ENCODE measurements at places on chromosomes 7 and 10. TPM values are rescaled to one million over a fixed set of nuclear protein-coding genes. Genes with fewer than 3 reads are reported as not detected.
A peak's percentile ranks its signal among the peaks of the same experiment; 100 is the strongest.

DNA sequence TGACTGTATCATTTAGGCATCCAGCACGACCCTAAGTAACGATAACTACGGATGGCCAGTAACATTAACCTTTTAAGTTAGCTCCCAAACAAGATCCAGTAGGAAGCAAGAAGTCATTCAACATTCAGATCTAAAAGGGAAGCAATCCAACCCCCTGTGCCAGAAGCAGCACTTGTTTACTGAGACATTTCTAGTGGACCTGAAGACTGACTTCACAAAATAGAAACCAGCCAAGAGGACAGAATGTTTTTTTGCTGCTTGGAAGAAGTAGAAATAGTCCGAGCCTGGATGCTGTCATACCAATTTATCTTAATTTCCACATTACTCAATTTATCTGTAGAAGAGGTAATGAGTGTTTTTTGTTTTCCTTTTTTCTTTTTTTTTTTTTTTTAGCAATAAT is 88.0 kb upstream of the CTTNBP2 start:
- DNase-seq, result no peak

DNA sequence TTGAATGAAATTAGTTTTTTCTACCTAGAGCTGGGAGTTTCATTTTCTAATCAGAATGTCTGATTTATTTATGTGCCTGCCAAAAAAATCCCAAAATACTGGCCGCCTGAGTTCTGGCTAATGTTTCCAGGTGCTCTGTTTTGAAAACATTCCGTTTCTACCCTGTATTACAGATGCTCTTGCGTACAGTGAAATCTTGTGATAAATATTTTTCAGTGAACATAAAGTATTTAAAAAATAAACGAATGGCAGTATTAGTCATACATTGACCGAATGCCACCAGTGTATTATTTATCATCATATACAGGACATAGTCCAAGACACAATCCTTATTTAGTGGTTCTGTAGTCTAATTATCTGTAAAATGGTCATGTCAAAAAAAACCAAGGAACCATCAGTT is 102.8 kb downstream of the KAT6B start:
- peak; percentile 63 for DNase-seq

DNA sequence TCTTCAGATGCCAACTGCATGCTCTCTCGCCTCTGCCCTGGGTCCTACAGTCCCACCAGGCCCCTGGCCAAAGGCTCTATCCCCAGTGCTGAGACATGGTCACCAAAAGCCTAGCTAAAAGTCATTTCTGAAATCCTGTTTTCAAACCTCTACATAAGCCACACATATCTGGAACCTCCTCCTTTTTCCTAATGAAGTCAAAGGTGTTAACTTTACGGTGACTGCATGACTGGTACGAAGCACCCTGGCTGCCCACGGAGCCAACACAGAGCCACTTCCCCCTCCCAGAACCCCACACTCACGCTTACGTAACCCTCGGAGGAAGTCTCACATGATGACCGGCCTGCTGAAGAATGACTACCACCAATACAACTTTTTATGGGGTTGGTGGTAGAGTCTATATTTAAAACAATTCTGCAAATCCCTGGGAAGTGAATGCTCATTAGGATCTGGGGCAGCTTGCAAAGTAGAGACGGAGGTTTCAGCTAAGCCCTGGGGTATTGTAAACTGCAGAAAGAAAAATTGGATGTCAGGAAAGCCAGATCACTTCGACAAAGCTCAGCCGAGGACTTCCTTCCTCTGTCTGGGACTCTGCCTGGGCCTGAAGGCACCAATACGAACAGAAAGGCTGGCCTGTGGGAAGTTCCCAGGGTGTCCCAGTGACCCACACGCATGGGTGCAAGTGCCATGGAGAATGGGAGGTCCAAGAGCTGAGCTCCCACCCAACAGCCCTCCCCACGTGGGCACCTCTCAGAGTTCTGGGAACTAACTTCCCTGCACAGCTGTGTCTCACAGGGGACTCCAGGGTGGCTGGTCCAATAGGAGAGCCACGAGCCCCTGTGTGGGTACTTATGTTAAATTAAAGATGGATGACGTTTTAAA is 50.7 kb downstream of the PDGFA start:
- peak; percentile 58 for DNase-seq

DNA sequence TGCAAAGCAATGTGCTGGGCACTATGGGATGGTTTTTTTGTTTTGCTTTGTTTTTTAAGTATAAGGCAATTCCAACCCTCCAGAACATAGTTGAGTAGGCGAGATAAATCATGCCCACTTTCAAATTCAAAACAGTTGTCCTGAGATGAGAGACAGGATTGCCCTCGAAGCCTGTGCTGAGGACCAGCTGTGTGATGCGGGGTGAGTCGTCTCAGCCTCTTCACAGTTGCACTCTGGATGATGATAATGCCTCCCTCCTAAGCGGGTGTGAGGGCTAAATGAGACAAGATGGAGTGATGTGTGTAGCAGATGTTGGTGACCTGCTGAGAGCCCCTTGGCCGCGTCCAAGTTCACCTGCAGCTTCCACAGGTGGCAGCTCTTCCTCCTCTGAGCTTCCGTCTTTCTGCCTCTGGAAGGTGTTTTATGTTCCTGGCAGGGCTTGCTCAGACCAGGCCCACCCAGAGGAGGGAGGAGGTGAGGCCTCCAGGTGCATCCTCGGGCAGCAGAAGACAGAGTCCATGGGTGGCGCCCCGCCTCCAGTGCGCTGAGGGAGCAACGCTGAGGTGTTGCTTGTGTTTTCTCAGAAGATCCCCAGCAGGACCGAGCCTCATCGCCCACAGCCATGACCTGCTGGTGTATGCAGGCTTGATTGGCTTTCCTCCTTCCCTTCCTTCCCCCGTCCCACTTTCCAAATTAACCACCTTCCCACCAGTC is 30.6 kb downstream of the ECHDC3 start:
- no peak for DNase-seq

DNA sequence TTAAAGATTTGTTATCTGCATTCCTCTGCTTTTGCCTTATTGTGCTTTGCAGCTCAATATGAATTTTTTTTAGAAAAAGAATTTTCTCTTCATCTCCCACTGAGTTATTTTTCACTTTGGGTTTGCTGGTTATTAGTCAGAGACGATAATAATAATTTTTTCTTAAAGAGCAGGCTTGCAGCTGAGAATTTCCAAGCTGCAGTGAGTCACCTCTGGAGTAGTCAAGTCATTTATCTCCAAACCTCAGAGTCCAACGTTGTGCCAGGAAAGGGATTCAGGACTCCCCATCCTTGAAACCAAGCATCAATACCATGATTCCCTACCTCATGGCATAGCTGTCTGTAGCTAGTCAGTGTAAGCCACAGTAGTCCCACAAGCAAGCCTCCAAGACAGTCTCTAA is 15.2 kb upstream of the EGR2 start:
- peak; percentile 88 for DNase-seq

- no peak for DNase-seq
Measured at GRCh38 chr7:139753693-139754111, 24.1 kb downstream of the HIPK2 start.

- DNase-seq, result no peak
Measured at GRCh38 chr7:96179341-96179740, 142.6 kb downstream of the SLC25A13 start.

DNA sequence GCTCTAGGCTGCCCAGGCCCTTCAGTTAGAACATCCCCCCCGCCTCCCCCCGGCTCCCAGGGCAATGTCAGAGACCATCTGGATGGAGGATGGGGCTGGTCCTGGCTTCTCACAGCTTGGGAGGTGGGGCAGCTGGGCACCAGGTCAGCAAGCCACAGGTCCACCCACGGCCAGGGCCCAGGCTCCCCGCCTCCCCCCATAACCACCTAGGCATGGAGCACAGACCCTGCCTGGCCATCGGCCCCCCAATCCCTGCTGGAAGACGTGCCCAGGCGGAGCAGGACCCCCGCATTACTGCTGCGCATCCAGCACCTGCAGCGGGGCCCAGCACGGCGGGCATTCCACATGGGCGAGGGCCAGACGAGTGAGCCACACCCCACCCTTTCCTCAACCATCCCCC is 169.6 kb downstream of the ELFN1 start:
- DNase-seq, result no peak

GRCh38 chr7:90988516-90988915 is 275.7 kb upstream of the FZD1 start:
- no peak for DNase-seq

- DNase-seq, result no peak
Measured at GRCh38 chr10:88916986-88917385, 35.6 kb downstream of the ACTA2 start.

DNA sequence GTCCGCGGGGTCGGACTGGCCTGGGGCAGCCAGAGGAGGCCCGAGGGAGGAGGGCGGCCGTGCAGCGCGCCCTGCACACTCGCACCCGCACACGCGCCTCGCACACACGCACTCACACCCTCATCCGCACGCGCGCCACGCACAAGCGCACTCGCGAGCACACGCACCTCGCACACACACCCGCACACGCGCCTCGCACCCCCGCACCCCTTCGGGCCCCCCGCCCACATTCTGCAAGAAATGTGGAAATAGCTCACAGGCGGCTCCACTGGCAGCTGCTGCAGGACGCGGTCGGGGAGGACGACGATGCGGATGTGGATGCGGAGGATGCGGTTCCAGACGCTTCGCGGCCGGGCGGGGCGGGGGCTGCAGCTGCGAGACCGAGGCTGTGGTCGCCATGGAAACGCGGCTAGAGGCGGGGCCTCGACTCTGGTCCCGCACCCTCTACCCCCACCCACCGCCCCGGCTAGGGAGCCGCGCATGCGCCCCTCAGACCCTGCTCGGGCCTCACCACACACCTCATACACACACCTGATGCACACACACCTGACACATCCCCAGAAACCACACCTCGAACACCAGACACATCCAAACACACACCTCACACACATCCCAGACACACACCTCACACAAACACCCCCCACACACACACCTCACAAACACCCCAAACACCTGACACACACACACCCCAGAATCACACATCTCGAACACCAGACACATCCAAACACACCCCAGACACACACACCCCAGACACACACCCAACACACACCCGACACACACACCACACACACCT is at the start of gene CALY:
Gene CALY, minus strand, starts transcription at position 320 of the 793 bp plus-strand sequence. CDS start 7,907 bp downstream, outside the sequence.
- peak; percentile 15 for DNase-seq

DNA sequence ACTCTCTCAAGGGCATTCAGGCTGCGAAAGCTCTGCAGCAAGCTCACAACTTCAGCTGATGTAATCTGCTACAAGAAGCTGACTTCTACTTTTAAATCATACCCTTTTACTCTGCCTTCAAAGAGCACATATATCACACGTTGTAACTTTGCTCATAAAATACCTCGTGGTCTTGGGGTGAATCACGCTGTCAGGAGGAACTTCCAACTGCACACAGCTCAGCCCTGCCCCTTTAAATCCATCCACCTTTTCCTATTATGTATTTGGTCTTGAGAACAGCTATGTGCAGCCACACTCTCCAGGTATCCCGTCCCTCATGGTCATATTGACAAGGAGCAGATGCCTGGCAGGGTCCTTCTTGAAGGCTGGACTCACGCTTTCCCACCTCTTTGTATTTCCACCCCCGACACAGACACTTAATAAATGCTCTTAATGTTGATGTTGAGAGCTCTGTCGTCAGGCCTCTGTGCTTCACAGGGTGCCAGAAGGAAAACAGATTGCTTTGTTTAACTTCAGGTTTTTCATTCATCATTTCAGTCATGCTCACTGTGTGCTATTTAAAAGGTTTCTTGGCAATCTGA is 47.6 kb downstream of the ICA1 start:
- peak; percentile 46 for DNase-seq

Gene SYT15B
- total RNA-seq, result 1.9 TPM

Gene CNPY1
- not detected for total RNA-seq

Measured in GM23248 (cell line).